ENCODE measurements at places on chromosomes 7 and 10.

- DNase-seq = no peak
These were observed 173.9 kb upstream of the NPY start for GRCh38 chr7:24110056-24110455.

DNA sequence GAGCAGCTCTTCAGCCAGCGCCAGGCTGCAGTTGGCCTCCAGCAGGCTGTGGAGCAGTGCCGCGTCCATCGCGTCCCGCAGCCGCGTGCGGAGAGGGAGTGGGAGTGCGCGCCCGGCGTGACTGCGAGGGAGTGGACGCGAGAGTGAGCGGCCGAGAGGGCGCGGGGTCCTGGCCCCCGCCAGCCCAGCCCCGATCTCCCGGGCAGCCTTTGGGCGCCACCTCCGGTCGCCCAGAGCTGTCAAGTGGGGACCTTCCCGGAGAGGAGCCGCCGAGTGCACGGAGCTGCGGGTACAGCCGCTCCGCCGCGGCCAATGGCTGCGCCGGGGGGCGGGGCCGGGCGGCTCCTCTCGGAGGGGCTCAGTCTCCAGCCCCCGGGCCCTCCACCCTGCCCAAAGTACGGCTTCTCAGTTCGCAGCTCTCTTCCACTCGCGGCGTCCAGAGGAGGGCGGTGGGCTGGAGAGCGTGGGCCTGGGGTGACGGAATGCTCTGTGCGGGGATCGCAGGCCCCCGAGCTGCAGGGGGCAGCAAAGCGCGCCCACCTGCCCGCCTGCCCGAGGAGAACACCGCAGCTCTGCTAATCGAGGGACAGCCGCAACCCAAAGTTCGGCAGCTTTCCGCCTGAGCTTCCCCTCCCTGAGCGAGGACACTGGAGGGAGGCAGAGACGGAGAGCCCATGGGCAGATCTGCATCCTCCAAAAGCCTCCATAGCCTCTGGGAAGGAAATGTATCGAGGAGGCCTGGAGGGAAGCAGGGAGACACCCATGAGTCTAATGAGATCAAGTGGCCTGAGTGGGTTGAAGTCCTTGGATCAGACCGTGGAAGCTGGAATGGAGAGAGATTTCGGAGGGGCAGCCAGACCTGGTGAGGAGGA, at the start of gene CRHR2:
Gene CRHR2 (minus strand): TSS at position 245 of the 872 bp plus-strand sequence. CDS start 176 bp downstream, at position 69.
- no peak for DNase-seq

GRCh38 chr7:32153006-32153405, 82.8 kb upstream of the PDE1C start:
- no peak for DNase-seq

GRCh38 chr10:48567346-48567745, 37.5 kb downstream of the ARHGAP22 start:
- DNase-seq = no peak

DNA sequence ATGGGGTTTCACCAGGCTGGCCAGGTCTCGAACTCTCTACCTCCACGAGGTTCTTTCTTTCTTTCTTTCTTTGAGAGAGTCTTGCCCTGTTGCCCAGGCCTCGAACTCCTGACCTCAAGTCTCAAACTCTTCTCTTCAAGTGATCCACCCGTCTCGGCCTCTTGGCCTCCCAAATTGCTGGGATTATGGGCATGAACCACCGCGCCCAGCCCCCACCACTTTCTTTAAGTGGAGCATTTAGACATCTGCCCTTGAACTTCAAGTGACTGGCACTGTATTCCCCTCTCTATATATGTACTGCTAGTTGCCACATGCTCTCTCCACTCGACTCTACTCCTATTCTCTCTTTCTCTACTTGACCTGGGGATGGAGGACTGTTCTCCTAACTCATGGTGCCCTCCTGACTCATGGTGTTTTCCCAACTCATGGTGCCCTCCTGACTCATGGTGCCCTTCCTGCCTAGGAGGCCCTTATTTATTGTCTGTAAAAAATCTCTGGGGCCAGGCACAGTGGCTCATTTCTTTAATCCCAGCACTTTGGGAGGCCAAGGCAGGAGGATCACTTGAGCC, 19.3 kb upstream of the ACHE start:
- DNase-seq = no peak

DNA sequence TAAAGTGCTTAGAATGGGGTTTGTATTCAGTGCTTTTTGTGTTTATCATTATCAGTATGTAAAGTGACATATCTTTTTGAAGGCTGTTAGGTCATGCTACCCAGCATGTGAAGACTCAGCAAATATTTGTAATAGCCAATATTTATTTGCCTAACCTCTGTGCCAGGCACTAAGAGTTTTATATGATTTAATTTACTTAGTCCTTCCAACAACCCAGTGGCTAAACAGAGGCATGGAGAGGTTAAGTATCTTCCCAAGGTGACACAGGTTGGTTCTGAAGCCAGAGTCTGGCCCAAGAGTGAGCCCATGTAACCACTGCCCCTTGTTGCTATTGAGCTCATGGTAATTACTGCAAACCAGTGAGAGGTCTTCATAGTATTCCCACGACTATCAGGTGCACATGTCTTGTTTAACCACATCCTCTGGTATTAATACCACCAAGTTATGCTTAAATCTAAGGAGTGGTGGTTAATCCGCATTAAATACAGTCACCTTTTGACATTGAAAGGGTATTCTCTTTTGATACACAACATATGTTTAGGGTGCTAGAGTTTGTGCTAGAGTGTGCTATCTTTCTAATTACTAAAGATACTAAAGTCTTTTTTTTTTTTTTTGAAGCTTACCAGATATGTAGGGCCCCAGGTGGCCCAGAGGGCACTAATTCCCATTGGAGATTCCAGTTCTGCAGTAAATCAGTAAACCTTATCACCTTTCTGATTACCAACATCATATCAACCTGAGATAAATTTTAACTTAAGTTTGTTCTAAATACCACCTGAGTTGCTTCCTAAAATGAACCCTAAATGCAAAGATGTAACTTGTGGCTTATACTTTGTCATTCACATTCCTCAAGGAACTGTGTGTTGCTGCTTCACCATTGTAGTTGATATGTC, 2.9 kb downstream of the ADD3 start:
- DNase-seq = no peak

DNA sequence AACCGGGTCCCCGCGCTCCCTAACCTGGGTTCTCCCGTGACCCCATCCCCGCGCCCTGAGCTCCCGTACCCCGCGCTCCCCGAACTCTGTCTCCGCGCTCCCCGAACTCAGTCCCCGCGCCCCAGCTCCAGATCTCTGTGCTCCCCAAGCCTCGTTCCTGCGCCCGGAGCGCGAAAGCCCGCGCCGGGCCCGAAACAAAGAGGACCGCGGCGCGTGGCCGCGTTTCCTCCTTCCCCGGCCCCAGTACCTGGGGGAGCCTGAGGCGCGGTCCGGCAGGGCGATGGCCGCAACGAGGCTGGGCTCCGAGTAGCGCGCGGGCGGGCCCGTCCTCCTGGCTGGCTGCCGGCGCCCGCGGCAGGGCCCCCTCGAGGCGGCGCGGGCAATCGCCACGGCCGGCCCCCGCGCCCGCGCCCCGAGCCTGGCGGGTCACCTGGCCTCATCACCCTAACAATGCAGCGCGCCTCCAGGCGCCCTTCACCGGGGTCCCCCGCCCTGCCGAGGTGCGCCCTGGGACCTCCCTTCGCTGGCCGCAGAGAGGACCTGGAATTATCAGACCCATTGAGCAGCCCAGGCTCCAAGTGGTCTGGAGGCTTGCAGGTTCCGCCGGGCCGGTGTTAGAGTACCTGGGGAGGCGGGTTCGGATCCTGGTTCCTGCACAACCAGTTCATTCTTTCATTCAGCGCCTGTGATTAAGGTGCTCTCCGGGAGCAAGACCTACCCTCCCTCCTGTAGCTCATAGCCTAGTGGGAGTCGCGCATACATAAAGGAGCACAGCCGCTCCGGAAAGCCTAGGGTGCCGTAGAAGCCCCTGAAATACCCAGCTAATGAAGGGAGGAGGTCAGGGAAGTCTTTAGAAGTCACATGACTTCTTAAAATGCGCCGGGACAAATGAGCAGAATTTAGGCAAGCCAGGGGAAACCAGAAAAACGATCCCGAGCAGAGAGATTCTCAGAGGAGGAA, at the start of gene TNS3:
Gene TNS3 (minus strand): TSS at position 308 of the 960 bp plus-strand sequence. CDS start 142,475 bp downstream, outside the sequence.
- DNase-seq = no peak

DNA sequence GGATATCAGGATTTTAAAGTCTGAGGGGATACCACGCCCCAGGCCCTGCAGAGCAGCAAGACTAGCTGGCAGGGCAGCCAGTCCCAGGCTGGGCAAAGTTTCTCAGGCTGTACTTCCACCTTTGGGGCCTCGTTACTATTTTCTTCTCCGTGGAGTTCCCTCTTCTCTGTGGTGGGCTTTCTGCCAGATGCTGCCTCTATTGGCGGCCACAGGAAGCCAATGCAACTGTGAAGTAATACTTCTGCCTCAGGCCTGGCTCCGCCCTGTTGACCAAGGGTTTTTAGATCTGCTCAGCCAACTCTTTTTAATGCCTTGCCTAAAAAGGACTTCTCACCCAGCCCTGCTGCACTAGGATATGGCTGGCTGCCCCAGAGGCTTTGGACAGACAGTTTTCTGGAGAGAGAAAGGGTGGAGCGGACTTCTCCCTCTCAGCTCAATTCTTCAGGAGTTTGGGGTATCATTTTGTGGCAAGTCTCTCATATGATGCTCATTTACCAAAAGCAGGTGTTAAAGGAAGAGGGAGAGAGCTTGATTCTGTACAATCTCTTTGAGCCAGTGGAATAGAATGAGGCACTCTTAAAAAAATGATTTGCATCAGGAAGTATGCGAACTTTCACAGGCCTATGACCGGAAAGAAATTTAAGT, 67.4 kb downstream of the HHEX start:
- peak; percentile 5 for DNase-seq

DNA sequence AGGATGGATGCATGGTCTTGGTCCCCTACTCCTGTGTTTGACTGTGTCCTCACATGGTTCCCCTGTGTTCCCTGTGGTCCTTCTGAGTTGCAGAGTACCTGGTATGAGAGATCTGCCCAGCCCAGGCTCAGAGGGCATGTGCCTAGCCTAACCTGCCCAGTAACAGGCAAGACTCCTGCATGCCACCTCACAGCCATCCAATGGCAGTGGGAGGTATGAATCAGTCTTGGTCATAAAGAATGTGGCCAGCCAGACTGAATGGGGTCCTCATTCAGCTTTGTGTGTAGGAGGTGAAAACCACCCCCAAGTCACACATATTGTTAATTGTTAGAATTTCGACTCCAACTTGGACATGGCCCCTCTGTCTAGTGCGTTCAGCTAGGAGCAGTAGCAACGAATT, 17.2 kb upstream of the GPR158 start:
- no peak for DNase-seq

DNA sequence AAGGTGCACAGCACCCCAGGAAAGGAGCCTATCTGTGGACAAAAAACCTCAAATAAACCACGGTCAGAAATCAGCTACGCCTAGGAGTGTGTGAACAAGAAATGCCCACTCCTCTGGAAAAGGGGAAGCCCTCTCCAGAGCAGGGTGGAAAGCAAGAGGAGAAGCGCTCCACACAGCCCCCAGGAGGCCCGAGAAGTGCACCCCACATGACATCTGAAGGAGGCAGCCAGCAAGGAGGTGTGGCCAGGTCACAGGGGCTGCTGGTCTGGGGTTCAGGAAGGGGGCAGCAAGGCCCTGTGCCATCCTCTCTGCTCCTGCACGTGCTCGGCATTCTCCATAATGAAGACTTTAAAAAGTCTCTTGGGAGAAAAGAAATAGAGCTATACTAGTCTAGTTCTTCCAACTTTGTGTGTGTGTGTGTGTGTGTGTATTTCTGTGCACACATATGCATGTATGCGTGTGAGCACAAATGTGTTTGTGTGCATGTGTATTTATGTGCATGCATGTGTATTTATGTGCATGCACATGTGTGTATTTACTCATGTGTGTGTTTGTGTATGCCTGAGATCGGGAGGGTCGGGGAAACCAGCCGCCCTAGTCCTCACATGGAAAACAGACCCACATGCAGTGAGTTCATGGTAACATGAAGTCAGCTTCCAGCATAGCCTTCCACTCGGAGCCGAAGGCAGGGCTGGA, 76.5 kb downstream of the TNS3 start:
- DNase-seq = no peak

- DNase-seq = no peak
These were observed at the start of gene TEX47 for GRCh38 chr7:88795553-88795952. TEX47 (minus strand) TSS chr7:88795737; CDS start chr7:88794942, 795 bp downstream.

DNA sequence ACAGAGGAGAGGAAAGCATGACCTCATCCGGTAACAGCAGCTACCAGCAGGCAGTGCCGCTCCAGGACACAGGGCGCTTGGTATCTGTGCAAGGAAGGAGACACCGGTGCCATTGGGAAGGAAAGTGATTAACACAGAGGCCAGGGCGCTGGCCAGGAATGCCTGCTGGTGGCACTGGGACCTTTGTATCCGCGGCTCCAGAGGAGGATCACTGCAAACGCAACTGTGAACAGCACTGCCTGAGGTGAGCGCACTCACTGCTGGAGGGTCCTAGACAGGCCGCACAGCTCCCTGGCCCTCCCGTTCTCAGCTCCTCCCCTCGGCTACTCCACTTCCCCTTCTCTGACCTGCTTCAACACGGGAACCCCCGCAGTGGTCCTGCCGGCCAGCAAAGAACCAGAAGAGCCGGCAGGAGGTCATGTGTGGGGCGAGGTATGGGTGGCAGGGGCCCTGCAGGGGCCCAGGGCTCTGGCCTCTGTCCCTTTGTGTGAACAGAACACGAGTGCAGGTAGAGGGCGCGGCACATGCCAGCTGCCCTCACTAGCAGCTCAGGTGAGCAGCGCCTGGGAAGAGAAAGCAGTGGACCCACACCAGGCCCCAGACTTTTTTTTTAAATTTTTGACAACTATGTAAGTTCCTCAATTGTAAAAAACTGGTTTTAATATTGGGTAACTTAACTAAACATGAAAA, 107.6 kb downstream of the VIPR2 start:
- DNase-seq = no peak

GRCh38 chr10:122454071-122454470, 382 bp upstream of the ARMS2 start:
- DNase-seq = no peak

DNA sequence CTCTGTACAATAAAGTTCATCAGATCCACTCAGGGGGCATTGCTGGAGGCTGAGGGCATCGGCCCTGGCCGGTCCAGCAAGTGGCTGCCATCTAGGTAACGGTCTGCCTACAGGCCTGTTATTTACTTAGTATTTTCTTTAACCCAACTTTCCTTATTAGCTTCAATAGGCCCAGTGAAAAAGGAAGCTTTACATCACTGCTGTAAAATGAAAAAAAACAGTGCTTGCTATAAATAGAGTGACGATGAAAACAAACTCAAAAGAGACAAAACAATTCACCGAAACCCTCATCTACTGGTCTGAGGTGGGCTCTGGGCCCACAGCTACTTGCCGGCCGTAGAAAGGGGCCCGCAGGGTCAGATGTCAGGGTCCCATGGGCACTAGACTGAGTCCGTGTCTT, 192.5 kb downstream of the ELFN1 start:
- DNase-seq = no peak

- DNase-seq = no peak
These were observed 107.4 kb downstream of the GSAP start for GRCh38 chr7:77308792-77309191.

DNA sequence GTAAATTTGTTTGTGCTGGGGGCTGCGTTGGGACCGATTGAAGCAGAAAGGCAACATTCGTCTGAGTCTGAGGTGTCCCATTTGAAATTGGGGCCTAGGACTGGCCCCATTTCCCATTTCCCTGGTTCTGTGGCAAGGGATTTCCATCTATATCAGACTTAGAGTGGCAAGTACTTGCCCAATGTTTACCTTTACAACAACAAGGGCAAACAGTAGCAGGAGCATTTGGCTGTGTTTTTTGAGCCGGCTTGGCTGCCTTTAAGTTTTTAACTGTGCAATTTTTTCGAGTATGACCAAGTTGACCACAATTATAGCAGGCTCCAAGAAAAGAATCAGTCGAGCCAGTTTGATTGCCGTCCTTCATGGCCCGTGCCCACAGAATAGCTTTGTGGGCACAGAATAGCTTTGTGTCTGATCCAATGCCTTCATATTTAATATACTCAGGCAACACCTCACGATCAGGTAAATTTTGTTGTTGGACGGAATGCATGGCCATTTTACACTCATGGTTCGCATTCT, 4.7 kb upstream of the CYP17A1 start:
- no peak for DNase-seq

Data from fibroblast of skin of left biceps (primary cell).